ENCODE measurements at places on chromosomes 1 and 21.

DNA sequence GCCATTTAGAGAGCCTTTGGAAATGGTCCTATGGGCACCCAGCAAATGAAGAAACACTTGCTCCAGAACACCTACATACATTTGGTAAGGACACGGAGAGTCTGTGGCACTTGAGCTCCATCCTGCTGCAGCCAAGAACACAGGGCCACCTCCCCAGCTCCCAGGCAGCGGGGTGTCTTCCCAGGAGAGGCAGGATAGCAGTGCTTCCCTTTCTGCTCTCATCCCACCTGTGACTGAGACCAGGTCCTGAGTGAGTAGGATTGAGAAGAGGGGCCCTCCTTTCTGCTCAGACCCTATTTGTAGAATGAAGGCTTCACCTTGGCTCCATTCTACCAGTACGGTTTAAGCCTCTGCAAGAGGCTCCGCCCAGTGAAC lies 4.1 kb downstream of the C1orf174 start:
- no peak for DNase-seq

- DNase-seq, result peak; percentile 32
These were observed 15.7 kb upstream of the RCAN1 start for GRCh38 chr21:34630536-34631143.

DNA sequence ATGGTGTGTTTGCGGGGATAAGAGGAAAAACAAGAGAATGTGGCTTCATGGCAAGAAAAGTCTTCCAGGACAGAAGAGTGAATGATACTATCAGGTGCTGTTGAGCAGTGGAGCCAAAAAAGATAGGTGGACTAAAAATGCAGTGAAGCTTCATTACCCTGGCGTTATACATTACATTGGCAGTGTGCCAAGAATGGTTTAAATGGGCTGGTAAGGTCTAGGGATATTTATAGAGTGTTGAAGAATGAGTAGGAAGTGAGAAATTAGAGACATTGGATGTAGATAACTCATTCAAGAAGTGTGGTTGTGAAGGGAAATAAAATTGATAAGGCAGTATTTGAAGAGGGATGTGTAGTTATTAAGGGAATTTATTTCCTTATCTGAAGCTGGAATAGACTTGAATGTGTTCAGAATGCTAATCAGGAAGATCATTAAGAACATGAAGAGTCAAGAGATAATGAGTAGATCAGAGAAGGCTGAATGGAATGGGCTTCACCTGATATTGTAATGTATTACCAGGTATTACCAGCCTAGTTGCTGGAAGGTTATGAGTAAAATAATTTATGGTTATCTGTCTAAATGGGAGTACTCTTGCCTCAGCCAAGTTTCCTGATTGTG lies 72.7 kb downstream of the MAST2 start:
- no peak for DNase-seq

- no peak for DNase-seq
These were observed 458.3 kb upstream of the ADAMTS5 start for GRCh38 chr21:27425172-27425571.

DNA sequence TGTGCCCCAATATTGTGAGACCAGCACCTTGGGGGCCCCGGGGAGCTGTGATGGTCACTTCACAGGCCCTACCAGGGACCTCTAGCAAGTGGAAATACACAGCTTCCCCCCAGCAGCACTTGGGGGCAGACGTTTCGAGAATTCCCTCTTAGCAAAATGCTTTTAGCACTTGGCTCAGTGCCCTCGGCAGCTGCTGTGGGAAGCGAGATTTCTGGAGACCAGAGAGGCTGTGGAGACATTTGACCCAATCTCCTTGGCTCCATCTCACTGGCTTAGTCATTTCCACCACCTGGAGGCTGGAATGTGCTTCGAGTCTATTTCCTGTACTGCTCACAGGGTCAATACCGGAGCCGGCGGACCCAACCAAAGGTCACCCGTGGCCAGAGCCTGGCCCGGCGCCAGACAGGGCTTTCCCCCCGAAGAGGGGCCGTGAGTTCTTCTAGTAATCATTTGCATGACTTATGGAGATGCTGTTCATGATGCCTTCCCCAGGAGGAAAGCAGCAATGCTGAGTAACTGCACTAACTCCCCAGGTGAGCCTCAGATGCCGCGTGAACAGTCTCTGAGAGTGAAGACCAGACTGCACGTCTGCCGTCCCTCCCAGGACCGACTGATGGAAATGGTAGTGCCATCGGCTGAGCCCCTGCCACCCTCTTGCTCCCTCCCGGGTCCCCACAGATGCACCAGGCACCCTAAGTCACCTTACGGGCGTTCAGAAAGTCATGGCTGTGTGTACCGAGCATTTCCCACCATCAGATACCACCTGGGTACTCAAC lies 4.4 kb upstream of the C2CD2 start:
- peak; percentile 81 for DNase-seq

GRCh38 chr21:31383770-31384169 lies 39.7 kb upstream of the TIAM1 start:
- DNase-seq, result no peak

DNA sequence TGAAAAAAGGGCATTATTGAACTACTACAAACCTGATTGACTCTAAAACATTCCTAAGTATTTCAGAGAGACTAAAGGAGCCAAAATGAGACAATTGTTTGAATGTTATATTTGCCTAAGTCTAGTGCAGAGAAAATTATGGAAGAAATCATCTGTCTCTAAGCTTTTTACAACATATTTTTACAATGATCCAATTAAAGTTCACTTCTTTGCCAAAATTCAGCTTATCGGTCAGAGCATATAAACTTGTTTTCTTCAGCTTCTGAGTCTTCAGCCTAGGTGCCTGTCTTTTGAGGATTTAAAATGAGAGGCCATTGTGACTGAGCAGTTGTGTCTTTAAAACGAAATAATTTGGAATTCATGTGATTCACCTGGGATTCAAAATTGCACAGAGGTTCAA lies 181.2 kb upstream of the SGIP1 start:
- DNase-seq, result no peak

GRCh38 chr1:26730695-26731094 lies 34.9 kb downstream of the ARID1A start:
- peak; percentile 16 for DNase-seq

DNA sequence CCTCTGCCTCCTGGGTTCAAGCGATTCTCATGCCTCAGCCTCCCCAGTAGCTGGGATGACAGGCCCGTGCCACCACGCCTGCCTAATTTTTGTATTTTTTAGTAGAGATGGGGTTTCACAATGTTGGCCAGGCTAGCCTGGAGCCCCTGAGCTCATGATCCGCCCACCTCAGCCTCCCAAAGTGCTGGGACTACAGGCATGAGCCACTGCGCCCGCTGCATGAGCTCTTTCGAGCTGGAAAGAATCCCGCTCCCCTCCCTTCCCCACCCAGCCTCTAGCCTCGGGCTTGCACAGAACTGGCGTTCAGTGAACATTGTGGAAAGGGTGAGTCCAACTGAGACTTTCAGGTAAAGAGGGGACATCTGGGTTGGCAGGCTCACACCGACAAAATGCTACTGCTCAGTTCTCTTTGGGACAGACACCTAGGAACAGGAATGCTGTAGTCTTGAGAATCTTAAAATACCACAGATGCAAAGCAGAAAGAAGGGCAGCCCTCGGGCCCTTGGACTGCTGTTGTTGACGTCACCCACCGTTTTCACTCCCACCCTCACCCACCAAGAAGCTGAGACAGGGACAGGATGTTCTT lies 9.7 kb upstream of the GNG4 start:
- DNase-seq, result no peak

GRCh38 chr1:55088413-55088812 lies 49.1 kb downstream of the PCSK9 start:
- no peak for DNase-seq

GRCh38 chr21:38787461-38788274 lies 18.1 kb upstream of the ETS2 start:
- peak; percentile 51 for DNase-seq

GRCh38 chr1:206497363-206497762 lies 10.0 kb upstream of the RASSF5 start:
- no peak for DNase-seq

DNA sequence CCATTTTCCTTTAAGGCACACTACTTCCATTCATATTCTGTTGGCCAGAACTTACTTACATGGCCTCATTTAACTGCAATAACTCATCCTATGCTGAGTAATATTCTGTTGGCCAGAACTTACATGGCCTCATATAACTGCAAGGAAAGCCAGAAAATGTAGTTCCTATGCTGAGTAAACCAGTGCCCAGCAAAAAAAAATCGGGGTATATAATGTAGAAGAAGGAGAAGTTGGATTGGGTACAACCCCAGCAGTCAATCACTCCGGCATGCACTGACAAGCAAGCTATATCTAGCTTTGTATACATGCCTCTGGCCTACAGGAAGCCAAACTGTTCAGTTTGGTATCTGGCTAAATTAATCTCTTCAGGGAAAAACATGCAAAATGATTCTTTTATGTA lies 39.4 kb upstream of the PPIH start:
- no peak for DNase-seq

DNA sequence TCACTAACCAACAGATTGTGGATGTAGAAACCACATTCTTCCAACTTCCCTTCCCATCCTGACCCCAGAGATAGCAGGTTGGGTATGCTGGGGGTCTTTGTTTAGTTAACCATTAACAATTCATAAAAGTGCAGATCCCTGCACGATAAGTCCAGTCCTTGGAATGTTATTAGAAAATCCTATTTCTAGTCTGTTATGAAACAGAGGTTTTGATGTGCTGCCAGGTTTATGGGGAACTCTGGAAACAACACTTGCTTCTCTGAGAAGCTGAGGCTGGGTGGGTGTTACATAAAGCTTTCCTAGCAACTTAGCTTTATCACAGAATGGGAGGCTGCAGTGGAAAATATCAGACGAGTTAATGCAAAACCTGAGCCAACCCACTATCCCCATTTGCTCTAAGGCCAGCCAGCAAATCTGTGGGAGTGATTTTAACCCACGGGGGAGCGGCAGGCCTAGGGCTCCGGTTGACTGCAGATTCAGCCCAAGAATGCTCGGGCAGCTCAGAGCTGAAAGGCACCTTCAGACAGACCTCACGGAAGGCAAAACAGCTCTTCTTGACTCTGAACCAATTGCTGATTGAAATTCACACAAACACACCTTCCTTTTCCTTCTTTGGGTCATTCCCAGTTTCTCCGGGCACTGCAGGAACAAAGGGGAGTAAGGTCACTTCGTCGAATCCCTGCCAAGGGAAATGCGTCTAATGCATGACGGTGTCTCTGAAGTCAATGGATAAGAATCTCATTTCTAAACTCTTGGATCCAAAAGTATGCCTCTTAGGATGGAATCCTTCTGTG lies 111.7 kb upstream of the IRF2BP2 start:
- DNase-seq, result peak; percentile 88

- no peak for DNase-seq
These were observed 61.8 kb downstream of the SPAG17 start for GRCh38 chr1:118123116-118123839.

- no peak for DNase-seq
These were observed 78.6 kb downstream of the LAMC1 start for GRCh38 chr1:183101841-183102276.

GRCh38 chr1:35361638-35362037 lies 93.1 kb downstream of the ZMYM4 start:
- no peak for DNase-seq

- no peak for DNase-seq
These were observed 241.0 kb upstream of the POU3F1 start for GRCh38 chr1:38287547-38287946.

GRCh38 chr1:30185809-30186208 lies 537.6 kb downstream of the MATN1 start:
- no peak for DNase-seq

DNA sequence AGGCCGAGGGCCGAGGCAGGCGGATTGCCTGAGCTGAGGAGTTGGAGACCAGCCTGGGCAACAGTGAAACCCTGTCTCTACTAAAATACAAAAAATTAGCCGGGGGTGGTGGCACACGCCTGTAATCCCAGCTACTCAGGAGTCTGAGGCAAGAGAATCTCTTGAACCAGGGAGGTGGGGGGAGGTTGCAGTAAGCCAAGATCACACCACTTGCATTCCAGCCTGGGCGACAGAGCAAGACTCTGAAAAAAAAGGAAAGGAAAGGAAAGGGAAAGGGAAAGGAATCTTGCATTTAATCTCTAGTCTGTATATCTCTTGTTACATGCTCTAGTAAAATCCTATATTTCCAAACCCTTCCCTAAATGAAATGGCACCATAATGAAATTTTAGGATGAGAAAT lies 328.3 kb upstream of the ADGRL2 start:
- DNase-seq, result no peak

Data from brain microvascular endothelial cell (primary cell).